Stimulated activated CD4-positive, alpha-beta T cell treated with anti-CD3 and anti-CD28 coated beads, Interleukin-12 subunit alpha, Interleukin-12 subunit beta, amount 100 ng/mL, for 48 hours (primary cell): ENCODE measurements at places on chromosomes 4 and X.

DNA sequence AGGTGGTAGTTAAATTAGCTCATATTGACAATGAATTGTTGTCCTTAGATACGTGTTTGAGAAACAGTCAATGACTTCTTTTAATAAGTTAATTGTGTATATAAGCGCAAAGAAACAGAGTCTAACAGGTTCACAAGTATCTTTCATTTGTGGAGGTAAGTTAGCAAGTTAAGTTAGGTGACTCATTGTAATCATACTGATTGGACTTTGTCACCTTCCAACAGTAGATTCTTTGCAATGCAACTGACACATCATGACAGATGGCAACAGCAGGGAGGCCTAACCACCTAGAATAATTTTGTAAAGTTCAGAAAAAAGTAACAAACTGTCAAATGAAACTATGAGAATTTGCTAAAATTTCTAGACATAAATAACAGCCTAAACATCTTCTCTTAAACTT is 207.6 kb upstream of the PITX2 start:
- no peak for DNase-seq

GRCh38 chr4:158613046-158613445 is 58.6 kb downstream of the C4orf46 start:
- no peak for DNase-seq

DNA sequence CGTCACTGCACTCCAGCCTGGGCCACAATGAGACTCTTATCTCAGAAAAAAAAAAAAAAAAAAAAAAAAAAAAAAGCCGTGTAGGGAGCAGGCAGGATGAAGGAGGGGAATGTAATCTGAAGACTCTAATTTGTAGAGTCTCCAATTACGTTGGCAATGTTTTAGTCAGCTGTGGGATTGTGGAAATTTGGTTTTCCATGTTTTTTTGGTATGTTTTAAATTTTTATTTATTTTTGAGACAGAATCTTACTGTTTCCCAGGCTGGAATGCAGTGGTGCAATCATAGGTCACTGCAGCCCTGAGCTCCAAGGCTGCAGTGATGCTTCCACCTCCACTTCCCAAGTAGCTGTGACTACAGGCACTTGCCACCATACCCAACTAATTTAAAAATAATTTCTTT is 56.5 kb downstream of the NSD2 start:
- no peak for DNase-seq

DNA sequence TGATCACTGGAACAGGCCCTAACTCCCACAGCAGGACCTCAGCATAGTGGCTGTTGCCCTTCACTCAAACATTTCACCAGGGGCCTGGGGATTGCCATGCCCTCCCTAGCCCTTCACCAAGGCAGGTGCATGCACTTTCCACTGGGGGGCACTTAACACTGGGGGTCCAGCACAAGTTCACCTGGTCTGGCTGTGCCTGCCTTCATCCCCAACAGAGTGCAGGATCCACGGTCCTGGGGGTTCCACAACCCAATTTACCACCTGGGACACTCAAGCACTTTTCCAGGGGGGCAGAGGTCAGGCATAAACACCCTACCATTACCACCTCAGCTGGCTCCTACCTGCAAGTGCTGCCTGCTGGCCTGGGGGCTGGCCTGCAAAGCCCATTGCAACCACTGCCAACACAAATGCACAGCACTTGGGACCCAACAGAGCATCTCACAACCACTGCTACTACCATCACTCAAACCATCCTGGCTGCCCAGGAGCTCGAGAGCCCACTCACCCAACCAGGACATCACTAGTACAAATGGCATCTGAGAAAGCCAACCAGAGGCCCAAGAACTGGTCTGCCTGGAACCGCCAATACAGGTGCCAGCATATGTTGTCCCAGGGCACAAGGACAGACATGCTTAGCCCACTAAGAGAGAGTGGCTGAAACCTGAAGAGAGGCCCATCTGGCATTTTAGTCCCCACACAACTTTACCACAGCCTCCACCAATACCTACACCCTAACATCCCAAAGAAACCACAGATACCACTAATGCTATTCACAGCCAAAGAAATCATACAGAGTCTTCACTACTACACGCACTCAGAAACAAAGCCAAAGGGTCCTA is 43.1 kb downstream of the NAT8L start:
- no peak for DNase-seq

- DNase-seq: no peak
Measured at GRCh38 chr4:80268081-80268823, 1.8 kb downstream of the FGF5 start.

DNA sequence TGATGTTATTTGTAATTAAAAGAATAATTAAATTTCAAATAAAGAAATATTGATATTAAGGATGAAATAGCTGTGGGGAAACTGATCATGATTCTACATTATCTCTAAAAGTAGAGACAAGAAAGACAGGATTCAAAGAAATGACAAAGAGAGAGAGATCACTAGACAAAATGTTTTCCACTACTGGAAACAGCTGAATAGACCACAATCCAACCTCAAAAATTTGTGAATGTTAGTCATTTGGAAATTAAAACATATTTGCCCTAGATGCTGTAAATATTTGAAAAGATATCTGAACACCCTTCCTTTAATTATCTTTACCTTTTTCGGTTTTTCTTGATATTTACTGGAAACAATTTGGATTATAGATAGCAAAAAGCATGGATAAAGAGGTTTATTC is 414.9 kb downstream of the CENPC start:
- DNase-seq: no peak
